Mesothelial cell of epicardium (in vitro differentiated cells): ENCODE measurements at places on chromosomes 1 and 21.

DNA sequence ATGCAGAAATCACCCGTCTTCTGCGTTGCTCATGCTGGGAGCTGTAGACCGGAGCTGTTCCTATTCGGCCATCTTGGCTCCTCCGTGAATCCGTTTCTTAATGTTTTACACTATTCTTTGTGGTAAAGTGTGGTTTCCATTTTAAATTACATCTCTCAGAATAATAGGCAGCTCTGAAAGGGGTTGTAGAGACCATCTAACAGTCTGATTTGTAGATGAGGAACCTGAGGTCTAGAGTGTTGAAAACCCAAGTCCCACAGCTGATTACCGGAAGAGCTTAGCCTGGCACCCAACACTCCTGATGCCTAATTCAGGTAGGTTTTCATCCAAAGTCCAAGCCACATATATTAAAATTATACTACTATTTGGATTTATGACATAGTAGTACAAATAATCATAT, 144.0 kb downstream of the LEPR start:
- no peaks in the 10 kb centered on the region for H3K4me1 ChIP-seq
- DNase-seq: no peak
- H3K4me3 ChIP-seq: peak overlapping the region; percentile 67
- no peaks in the 10 kb centered on the region for H3K27me3 ChIP-seq
- peaks cover 4% of the 10 kb centered on the region for H3K36me3 ChIP-seq

DNA sequence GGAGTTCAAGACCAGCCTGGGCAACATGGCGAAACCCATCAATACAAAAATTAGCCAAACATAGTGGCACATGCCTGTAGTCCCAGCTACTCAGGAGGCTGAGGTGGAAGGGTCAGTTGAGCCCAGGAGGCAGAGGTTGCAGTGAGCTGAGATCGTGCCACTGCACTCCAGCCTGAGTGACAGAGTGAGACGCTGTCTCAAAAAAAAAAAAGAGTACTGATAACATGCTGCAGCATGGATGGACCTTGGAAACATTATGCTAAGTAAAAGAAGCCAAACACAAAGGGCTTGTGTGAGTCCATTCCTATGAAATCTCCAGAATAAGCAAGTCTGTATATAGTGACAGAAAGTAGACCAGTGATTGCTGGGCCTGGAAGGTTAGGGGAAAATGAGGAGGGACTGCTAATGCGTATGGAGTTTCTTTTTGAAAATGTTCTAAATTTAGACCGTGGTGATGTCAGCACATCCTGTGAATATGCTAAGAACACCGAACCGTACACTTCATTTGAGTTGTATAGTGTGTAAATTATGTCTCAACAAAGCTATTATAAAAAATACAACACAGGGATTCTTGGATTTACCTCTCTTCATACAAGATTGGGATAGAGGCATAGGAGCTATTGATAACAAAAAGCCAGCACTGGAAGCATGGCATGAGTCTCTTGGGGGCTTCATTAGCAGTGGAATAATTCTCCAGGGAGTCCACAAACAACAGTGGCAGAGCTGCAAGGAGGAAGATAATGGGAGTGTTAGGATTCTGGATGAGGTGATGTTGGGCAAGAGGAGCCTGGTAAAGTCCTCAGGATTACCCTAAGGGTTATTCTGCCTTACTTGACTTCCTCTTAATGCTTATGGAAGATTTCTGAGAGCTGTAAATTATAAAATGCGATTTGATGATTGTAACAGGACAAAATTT, 73.5 kb downstream of the TTC3 start:
- H3K4me3 ChIP-seq: no peak overlapping the region
- H3K4me1 ChIP-seq: no peaks in the 10 kb centered on the region
- no peak for DNase-seq
- peaks cover 64% of the 10 kb centered on the region for H3K36me3 ChIP-seq
- H3K27me3 ChIP-seq: no peaks in the 10 kb centered on the region

DNA sequence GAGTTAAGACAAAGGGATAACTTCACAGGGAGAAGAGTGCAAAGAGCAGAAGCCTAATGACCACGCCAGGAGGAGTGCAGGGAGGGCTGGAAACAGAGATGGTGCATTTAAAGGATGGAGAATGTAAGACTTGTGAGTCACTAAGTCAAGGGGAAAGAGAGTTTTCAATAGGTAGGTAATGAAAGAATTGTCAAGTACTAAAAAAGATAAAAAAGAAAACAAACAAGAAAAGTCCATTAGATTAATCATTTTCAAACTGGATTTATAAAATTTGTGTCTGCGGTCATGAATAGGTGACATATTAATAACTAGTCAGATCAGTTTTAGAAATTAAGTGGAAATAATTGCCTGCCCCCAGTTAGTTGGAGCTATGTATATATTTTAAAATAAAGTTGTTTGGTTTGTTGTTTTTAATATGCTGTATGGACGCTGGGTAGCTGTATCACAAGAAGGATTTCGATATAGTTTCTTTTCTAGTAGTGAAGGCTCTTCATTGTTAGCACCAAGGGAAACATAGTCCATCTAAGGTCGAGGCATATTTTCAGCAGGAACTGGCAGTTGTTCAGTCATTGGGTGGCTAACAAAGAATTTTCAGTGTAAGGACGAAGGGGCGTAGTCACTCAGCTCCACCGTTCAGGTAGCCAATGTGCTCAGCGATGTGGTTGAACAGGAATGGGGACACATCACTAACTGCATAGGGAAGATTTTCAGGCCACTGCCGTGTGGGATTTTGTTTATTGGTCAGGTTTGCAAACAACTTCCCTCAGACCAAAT, 203.0 kb downstream of the TGFB2 start:
- no peak overlapping the region for H3K27ac ChIP-seq
- no peak for DNase-seq
- no peaks in the 10 kb centered on the region for H3K36me3 ChIP-seq
- no peaks in the 10 kb centered on the region for H3K4me1 ChIP-seq
- H3K27me3 ChIP-seq: no peaks in the 10 kb centered on the region

GRCh38 chr1:60848583-60849188, 233.7 kb upstream of the NFIA start:
- H3K4me1 ChIP-seq: peaks cover 14% of the 10 kb centered on the region
- H3K36me3 ChIP-seq: peaks cover 27% of the 10 kb centered on the region
- no peak for DNase-seq
- H3K27ac ChIP-seq: peak overlapping the region; percentile 90
- H3K27me3 ChIP-seq: no peaks in the 10 kb centered on the region

DNA sequence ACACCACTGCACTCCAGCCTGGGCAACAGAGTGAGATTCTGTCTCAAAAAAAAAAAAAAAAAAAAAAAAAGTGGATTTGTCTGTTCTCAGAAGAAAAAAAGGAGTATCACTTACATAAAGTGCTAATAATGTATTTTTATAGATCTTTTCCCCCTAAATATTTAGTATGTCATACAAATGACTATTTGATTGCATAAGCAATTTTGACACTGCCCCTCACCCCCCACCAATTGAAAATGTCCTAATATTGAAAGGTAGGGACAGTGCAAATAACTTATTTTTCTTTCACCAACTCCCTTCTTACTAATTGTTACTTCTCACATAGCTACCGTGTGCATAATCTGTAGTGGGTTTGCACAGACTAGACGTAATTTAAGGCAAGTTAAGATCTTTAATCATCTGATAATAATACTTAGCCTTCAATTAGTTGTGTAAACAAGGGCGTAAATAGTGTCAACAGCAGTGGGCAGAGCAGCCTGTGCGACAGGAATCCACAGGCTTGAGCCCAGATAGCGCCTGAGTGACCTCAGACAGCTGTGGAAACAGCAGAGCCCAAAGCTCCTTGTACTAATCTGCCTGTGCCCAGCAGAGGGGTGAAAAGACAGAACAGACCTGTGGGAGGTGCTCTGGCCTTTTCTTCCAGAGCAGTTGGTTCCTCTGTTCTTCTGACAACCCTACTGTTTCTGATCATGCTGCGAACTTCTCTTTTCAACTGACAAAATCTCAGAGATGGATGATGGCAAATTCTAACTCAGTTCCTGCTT, 4.5 kb upstream of the IER5 start:
- H3K36me3 ChIP-seq: no peaks in the 10 kb centered on the region
- no peak overlapping the region for H3K4me3 ChIP-seq
- H3K27me3 ChIP-seq: no peaks in the 10 kb centered on the region
- no peak for DNase-seq
- H3K27ac ChIP-seq: no peak overlapping the region

GRCh38 chr1:176691251-176692228, 228.6 kb downstream of the PAPPA2 start:
- H3K4me3 ChIP-seq: no peak overlapping the region
- peaks cover 10% of the 10 kb centered on the region for H3K4me1 ChIP-seq
- no peak for DNase-seq
- H3K27ac ChIP-seq: no peak overlapping the region

- peaks cover 12% of the 10 kb centered on the region for H3K36me3 ChIP-seq
- no peaks in the 10 kb centered on the region for H3K27me3 ChIP-seq
- H3K4me1 ChIP-seq: peaks cover 43% of the 10 kb centered on the region
- no peak for DNase-seq
- no peak overlapping the region for H3K4me3 ChIP-seq
- H3K27ac ChIP-seq: peak overlapping the region; percentile 74
Observed at GRCh38 chr1:115655306-115655663, 13.5 kb downstream of the VANGL1 start.

GRCh38 chr1:119009312-119009655, 21.1 kb upstream of the TBX15 start:
- no peaks in the 10 kb centered on the region for H3K36me3 ChIP-seq
- DNase-seq: no peak
- H3K27me3 ChIP-seq: peaks cover 91% of the 10 kb centered on the region
- H3K4me1 ChIP-seq: peaks cover 13% of the 10 kb centered on the region

DNA sequence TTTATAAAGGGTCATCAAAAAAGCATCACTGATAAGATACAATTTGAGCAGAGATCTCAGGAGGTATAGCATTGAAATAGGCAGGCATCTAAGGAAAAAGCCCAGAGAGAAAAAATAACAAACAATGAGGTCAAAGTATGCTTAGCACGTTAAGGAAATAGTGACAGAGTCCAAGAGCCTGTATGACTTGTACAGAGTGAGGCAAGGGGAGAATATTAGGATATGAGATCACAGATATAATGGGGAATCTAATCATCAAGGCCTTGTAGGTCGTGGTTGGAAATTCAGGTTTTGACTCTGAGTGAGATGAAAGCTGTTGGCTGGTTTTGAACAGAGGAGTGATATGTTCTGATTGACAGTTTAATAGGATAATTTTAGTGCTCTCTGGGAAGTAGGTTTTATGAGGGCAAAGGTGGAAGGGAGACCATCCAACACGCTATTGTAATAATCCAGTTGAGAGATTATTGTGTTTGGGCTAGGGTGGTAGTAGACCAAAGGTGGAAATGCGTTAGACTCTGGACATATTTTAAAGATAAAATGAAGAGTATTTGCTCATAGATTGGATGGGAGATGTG, 644.6 kb upstream of the TMPRSS15 start:
- H3K27ac ChIP-seq: no peak overlapping the region
- H3K4me1 ChIP-seq: no peaks in the 10 kb centered on the region
- H3K36me3 ChIP-seq: no peaks in the 10 kb centered on the region
- no peak for DNase-seq

DNA sequence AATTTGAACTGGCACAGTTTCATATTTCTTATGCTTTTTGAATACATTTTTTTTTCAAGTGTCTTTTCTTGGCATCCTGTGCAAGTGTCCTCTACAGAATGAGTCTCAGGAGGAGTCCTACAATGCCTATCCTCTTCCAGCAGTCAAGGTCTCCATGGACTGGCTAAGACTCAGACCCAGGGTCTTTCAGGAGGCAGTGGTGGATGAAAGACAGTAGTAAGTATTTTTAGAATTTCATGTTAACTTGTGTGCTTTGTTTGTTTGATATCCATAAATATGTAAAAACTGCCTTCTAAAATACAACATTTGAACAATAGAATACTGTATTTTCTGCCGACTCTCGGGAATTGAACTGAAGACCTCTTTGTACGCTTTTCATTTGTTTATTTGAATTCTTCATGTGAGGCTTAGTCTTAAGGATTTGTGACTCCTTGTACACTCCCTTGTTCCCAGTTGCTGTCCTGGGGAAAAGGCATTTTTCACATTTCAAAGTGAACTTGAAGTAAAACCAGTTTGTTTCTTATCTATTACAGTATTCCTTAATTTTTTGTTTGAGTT, 56.6 kb downstream of the NCF2 start:
- H3K36me3 ChIP-seq: peaks cover 33% of the 10 kb centered on the region
- H3K4me1 ChIP-seq: no peaks in the 10 kb centered on the region
- DNase-seq: no peak
- H3K27me3 ChIP-seq: no peaks in the 10 kb centered on the region

DNA sequence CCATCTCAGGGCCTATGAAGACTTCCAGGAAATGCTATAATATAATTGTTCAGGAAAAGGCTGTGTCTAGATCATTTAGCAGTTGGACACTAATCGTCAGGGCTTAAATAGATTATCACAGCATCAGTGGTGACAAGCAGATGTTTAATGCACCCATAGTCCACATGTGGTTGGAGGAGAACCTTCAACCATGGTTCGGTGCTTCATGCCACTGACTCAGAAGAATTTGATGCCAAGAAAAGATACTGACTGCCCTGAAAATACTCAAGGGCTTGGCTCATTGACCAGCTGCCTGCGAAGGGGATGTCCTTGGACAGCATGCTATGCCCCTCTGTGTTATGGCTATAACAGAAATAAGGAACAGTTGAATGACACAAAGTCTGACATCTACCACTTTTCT, 175.7 kb downstream of the HHIPL2 start:
- DNase-seq: no peak
- no peaks in the 10 kb centered on the region for H3K36me3 ChIP-seq
- H3K4me3 ChIP-seq: no peak overlapping the region

DNA sequence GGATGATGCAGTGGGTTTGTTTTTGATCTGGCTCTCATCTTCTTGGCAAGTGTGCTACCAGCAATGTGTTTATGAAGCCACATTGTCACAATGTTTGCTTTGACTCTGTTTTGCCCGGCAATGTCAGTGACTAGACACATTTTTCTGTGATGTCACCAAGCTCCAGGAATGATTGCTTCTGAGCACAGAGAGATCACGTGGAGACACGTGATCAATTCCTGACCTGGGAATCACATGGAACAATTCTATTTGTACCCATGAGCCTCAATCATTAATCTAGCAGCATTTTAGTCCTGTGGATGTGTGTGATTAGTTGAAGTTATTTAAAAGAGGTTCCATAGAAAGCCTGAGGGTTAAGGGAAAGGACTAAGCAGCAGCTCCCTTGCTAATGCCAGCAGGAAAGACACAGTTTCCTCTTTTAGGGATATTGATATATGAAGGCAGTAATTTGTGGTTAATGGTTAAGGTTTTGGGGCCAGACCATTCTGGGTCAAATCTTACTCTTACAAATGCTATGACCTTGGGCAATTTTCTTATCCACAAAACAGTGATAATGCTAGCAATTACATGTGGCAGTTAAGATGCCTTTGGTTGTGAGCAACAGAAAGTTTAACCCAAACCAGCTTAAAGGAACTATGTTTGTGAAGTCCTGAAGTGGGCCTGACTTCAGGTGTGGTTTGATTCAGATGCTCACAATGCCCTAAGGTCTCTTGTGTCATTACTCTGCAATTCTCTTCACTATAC, 59.0 kb downstream of the FASLG start:
- no peak overlapping the region for H3K4me3 ChIP-seq
- peaks cover 64% of the 10 kb centered on the region for H3K4me1 ChIP-seq
- DNase-seq: no peak
- H3K36me3 ChIP-seq: no peaks in the 10 kb centered on the region
- H3K27ac ChIP-seq: peak overlapping the region; percentile 54
